ENCODE measurements at places on chromosomes 4 and X.

- no peak for DNase-seq
Measured at GRCh38 chr4:41098093-41099048, 116.0 kb downstream of the APBB2 start.

GRCh38 chr4:145732001-145732815, 52.3 kb downstream of the C4orf51 start:
- DNase-seq: no peak

GRCh38 chr4:119233191-119233590, 20.7 kb downstream of the USP53 start:
- DNase-seq: no peak

DNA sequence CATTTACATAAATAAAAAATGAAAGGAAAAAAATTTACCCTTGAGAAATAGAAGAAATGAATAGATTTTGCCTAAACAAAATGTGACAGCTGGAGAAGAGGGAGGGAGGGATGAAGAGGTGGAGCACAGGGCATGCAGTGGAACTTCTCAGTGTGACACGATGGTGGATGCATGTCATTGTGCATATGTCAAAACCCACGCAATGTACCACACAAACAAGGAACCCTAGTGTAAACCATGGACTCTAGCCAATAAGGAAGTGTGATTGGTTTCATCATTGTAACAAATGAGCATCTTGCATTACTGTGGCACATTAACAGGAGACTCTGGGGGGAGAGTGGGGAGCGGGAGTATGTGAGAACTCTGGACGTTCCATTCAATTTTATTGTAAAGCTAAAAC, 58.6 kb downstream of the GATB start:
- no peak for DNase-seq

DNA sequence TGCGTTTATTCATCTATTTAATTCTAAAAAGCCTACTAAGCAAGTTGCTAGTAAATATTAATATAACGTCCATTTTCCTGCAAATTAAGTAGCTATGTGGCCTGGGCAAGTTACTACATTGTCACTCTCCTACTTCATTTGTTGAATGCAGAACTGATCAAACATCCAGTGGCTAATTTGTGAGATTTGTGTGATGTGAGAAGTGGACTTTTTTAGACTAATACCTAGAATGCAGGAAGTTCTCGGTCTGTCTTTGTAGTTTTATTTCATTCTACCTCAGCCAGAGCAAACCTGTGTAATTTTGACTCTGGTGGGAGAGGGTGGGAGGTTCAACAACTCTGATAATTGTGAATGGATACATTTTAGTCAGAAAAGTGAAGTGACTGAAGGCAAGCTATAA, 840 bp downstream of the GUF1 start:
- no peak for DNase-seq
